Non-pigmented ciliary epithelial cell (primary cell): ENCODE measurements at places on chromosomes 4 and X.

DNA sequence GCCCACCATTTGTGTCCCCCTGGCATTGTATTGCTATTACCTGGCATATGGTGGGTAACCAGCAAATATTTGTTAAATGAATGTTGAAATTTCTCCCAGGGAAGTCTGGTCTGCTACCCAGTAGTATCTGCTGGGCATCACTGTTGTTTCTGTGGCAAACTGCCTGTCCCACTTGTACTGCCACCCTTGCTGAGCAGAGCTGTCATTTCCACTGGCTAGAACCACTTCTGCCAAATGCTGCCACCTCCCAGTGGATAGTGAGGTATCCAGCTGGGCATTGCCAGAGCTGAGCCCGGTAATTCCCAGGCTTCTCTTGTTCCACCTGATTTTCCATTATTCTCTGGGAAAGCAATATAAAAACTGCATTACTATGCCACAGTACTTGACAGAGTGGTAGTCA is 186.7 kb upstream of the NOCT start:
- DNase-seq = no peak

GRCh38 chrX:16970977-16971376 is 24.5 kb downstream of the REPS2 start:
- peak; percentile 23 for DNase-seq

GRCh38 chr4:149466446-149466845 is 349.2 kb downstream of the IQCM start:
- DNase-seq = no peak

GRCh38 chr4:98662626-98663225 is 4.3 kb upstream of the TSPAN5 start:
- DNase-seq = no peak

DNA sequence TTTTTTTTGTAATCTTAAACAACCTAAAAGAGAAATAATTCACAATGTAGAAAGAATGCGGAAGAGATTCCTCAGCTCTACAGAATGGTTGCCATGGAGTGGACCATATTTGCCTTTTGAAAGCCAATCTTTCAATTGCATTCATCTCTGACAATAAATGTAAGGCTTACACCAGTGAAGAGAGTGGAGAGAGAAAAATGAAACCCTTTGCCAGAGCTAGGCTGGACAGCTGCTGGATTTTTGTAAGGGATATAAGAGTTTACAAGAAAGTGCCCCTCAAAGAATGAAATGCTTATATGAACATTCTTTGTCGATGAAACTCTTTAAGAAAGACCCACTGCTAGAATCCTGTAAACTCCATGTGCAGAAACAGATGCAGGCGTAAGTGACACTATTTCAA is 66.0 kb upstream of the FAT1 start:
- no peak for DNase-seq

- no peak for DNase-seq
Measured at GRCh38 chr4:3396600-3396999, 45.2 kb upstream of the HGFAC start.

DNA sequence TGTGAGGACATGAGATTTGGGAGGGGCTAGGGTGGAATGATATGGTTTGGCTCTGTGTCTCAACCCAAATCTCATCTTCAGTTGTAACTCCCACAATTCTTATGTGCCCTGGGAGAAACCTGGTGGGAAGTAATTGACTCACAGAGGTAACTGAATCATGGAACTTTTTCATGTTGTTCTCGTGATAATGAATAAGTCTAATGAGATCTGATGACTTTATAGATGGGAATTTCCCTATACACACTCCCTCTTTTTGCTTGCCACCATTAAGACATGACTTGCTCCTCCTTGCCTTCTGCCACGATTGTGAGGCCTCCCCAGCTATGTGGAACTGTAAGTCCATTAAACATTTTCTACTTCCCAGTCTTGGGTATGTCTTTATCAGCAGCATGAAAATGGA is 253.2 kb upstream of the GK2 start:
- no peak for DNase-seq

- peak; percentile 49 for DNase-seq
Measured at GRCh38 chr4:57074744-57075143, 35.4 kb downstream of the IGFBP7 start.

- no peak for DNase-seq
Measured at GRCh38 chr4:133316909-133317308, 167.8 kb downstream of the PCDH10 start.

DNA sequence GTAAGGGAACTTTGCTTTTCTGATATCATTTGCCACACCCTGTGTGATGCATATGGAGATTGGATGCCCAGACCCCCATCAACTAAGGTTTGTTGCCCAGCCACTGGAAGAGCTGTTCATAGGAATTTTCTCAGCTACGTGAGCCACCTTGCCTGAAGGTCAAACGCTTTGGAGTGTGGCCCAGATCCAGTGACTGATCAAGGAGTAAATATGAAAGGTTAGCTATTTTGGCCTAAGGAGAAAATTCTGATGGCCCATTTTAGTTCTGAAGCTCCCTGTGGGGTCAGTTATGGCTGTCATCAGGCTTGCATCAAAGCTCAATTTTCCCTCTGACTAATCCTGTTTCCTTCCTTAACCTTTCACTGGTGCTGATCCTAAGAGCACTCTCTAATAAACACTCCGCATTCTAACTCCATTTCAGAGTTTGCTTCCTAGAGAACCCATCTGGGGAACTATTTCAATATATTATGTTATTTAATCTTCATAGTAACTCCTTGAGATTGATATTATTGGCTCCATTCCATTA is 407.7 kb downstream of the SPRY1 start:
- no peak for DNase-seq

- no peak for DNase-seq
Measured at GRCh38 chr4:76616526-76616925, 181.5 kb downstream of the SHROOM3 start.

GRCh38 chr4:156832886-156833285 is 138.7 kb downstream of the PDGFC start:
- no peak for DNase-seq

- no peak for DNase-seq
Measured at GRCh38 chr4:152316969-152317368, 218.9 kb downstream of the FBXW7 start.

DNA sequence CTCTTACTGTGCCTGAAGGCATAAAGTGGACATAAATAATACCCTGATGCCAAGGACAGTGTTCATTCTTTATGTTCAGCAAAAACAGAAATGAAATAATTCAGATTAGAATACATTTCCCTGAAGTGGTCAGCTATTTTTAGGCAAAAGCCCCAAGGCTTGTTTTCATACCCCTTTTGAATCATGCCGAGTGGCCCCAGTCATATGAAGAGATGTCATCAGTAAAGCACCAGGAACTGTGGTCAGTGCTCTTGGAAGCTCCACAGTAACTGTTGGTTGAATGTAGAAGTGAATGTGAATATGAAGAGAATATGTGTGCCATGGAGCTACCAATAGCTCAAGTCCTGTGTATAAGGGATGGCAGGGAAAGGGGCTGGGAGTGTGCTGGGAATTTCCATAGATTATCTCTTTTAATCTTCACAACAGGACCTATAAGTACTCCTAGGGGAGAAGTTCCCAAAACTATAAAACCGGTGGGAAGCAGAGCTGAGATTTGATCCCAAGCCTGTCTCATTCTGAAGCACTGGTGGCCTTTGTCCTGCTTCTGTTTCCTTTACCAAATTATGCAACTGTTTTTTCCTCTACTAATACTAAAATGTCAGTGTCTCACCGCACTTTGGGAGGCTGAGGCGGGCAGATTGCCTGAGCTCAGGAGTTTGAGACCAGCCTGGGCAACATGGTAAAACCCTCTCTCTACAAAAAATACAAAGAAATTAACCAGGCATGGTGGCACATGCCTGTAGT is 52.6 kb downstream of the FNIP2 start:
- no peak for DNase-seq

DNA sequence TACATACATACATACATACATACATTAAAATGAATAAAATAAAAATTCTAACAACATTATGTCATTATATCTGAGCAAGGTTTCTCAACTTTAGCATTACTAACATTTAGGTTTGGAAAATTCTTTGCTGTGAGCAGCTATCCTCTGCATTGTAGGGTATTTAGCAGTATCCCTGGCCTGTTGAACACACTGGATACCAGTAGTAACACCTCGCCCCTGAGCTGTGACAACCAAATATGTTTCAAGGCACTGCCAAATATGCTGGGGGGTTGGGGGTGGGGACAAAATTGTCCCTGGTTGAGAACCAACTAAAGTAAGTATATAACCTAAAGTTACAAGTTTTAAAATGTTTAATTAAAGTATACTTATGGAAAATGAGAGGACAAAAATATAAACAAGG is 860.9 kb upstream of the FTHL17 start:
- no peak for DNase-seq

GRCh38 chr4:102172341-102172740 is 172.9 kb downstream of the SLC39A8 start:
- no peak for DNase-seq

- peak; percentile 56 for DNase-seq
Measured at GRCh38 chrX:45849261-45849862, 648.7 kb upstream of the DIPK2B start.

GRCh38 chr4:169367826-169368225 is 97.1 kb upstream of the SH3RF1 start:
- DNase-seq = no peak

DNA sequence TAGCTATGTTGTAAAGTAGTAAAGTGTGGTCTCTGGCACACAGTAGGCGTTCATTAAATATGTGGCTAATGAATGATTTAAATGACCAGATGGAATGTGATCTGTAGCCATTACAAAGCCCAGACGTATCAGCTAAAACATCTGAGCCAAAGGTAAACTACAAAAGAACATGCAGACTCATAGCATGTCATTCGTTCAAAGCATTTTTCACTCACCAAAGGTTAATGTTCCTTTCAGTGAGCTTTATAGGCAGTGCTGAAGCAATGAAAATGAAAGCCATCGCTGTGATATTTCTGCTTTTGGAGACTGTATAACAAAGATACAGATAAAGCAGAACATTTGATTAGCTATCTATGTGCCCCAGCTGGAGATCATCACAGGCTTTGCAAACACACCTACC is 50.5 kb downstream of the F9 start:
- DNase-seq = no peak
